ENCODE measurements at places on chromosomes 4 and X.

DNA sequence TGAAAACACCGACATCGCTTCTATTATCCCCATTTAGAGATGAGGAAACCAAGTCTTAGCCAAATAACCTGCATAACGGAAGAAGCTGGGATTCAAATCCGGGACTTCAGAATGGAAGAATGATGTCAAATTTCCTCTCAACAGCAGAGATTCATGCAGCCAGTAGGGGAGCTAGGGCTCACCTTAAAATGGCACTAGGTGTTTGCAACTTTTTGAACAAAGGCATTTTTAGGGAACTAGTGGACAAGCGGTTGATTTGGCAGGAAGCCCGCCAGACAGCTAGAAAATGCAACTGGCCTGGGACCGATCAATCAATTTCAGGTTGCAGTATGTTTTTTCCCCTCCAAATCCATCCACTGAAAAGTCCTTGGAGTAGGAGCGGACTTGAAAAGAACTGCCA lies 224.2 kb downstream of the PTTG2 start:
- DNase-seq: no peak

GRCh38 chr4:107714256-107714655 lies 5.8 kb downstream of the PAPSS1 start:
- no peak for DNase-seq

GRCh38 chr4:173590697-173591096 lies 60.7 kb upstream of the HAND2 start:
- DNase-seq: no peak

GRCh38 chrX:906586-906985 lies 276.0 kb downstream of the SHOX start:
- DNase-seq: no peak

All from epithelial cell of prostate (primary cell).